NCI-H748 treated with DMSO at 0.1 percent for 48 hours (cell line): ENCODE measurements at places on chromosomes 6 and 20.

DNA sequence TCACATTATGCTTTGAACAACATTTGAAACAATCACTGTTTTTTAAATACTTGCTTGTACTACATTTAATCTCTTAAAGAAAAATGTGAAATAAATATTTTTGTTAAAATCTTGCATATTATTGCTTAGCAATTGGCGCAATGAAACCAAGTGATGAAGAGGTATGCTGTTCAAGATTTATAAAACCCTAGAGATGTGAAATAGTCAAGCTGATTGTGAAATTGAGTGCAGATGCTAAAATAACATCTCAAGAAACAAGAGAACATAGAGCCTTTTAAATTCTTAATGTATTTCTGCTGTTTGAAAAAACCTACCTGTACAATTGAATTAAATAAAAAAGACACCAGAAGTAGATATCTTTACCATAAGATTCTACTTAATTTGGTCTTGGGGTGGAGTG is 179.2 kb upstream of the MCHR2 start:
- DNase-seq = no peak

DNA sequence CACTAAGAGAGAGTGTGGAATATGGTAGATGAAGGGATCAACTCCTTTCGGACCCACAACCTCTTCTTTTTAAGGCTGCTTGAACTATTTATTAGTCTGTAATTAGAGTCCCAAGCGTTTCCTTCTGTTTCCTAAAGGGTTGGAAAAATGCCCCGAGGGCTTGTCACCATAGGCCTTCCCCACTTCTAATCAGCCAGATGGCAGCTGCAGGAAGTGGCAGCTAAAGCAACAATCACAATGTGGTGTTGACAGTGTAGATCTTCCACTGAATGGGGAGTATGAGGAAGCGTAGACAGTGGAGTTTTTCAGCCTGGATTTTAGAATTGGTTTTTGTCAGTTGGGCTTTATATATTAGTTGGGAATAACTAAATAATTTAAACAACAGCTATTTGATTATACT is 40.6 kb downstream of the SLC35D3 start:
- peak; percentile 92 for DNase-seq

DNA sequence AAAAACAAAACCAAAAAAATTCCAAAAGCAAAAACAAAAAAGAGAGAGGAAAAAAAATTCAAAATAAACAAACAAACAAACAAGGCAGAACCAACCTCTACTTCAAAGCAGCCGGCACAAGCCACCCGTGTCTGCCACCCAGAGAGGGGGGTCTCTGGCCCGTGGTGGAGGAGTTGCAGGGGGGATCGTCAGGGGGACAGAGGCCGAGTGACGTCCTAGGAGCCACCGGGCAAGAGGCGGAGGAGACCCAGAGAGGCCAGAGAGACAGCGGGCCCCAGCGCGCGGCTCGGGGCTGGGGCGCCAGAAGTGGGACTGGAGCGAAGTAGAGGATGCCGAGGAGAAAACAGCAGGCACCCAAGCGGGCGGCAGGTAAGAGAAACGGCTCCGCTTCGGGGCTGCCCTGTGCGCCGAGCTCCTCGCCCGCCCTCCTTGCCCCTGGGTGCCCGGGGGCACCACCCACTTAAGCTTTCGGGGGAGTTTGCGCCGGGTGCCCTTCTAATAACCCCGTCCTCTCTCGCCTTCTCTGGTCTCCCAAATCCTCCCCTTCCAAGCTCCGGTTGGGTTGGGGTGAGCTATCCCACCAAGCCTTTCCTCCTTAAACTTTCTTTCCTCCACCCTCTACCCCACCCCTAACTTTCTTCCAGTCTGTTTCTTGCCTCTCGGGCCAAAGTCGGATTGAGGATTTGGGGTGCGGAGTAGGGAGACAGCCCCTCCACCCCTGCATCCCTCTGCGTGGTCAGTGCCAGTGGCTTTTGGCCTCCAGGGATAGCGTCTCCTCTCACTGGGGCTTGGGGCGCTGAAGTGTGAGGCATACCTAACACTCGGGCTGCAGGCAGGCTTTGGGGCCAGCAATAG is 1.0 kb downstream of the TSHZ2 start:
- no peak for DNase-seq

GRCh38 chr20:39885975-39886649 is 802.9 kb downstream of the MAFB start:
- DNase-seq = no peak

DNA sequence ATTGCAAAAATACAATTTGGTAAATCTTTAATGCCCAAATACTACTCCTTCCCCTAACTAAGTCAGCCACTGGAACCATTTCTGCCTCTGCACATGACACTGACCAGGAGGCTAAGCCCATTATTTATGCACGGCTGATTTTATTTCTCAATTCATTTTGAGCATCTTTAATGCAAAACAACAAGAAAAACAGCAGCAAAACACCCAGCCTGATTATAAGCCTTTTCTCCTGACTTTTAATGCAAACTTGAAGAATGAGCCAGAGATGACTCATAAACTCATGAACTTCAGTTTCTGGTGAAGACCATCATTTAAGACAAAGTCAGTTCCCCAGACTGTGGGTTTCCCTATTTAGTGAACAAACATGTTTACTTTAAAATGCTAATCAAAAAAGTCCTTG is 51.6 kb downstream of the CYP24A1 start:
- no peak for DNase-seq

- no peak for DNase-seq
Measured at GRCh38 chr20:62048346-62048761, 17.3 kb downstream of the TAF4 start.
